Cardiac muscle cell (in vitro differentiated cells and primary cell): ENCODE measurements at places on chromosomes 4 and X. TPM values are rescaled to one million over a fixed set of nuclear protein-coding genes. Genes with fewer than 3 reads are reported as not detected.
A peak's percentile ranks its signal among the peaks of the same experiment; 100 is the strongest.

DNA sequence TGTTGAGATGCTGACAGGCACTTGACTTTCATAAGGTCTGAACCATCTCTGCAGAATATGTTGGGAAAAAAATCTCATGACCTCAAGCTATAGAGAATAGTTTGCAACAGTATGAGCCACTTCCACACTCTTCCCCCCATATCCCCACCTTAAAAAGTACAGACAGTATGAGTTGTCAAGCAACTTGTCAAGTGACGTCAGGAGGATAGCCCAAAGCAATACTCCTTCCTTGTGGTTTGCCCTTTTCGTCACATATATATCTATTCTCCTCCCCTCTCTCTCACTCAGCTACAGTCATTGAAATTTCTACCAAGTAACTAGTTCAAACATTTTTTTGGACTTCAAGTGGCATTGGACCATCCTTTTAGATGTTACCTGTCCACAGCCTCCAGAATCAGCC, 67.7 kb downstream of the MCF2 start:
- H3K27ac ChIP-seq = no peak overlapping the region
- no peaks in the 10 kb centered on the region for H3K4me1 ChIP-seq
- no peak for DNase-seq
- H3K27me3 ChIP-seq = no peaks in the 10 kb centered on the region

- no peak overlapping the region for H3K27ac ChIP-seq
- H3K4me3 ChIP-seq = no peak overlapping the region
- DNase-seq = no peak
These were observed 1.0 kb upstream of the TMEM131L start for GRCh38 chr4:153465140-153465539.

The UGT2A3 gene
- total RNA-seq = not detected in 2 replicates

The PDCL2 gene
- not detected in 2 replicates for total RNA-seq

DNA sequence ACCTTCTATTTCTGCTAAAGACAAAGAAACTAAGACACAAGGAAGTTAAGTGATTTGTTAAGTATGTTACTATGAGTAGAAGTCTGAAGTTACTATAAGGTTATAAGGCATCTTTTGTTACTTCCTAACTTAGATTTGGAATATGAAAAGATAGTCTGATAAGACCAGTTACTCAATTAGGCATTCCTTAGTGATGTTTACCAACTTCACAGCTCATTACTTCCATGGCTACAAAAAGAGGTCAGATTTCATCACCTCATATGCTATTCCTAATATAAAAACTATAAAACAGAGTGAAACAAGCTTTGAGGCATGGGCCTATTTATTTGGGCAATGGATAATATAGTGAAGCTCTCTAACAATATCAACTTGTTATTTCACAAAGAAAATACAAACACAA, 143.1 kb downstream of the TBCK start:
- H3K27ac ChIP-seq = peak overlapping the region; percentile 66
- H3K4me3 ChIP-seq = no peak overlapping the region
- H3K27me3 ChIP-seq = no peaks in the 10 kb centered on the region
- DNase-seq = no peak
- H3K4me1 ChIP-seq = peaks cover 7% of the 10 kb centered on the region

- no peaks in the 10 kb centered on the region for H3K36me3 ChIP-seq
- no peak overlapping the region for H3K4me3 ChIP-seq
- no peak overlapping the region for H3K27ac ChIP-seq
- peaks cover 100% of the 10 kb centered on the region for H3K27me3 ChIP-seq
- peaks cover 22% of the 10 kb centered on the region for H3K4me1 ChIP-seq
These were observed 11.7 kb downstream of the ARX start for GRCh38 chrX:25004040-25004439.

DNA sequence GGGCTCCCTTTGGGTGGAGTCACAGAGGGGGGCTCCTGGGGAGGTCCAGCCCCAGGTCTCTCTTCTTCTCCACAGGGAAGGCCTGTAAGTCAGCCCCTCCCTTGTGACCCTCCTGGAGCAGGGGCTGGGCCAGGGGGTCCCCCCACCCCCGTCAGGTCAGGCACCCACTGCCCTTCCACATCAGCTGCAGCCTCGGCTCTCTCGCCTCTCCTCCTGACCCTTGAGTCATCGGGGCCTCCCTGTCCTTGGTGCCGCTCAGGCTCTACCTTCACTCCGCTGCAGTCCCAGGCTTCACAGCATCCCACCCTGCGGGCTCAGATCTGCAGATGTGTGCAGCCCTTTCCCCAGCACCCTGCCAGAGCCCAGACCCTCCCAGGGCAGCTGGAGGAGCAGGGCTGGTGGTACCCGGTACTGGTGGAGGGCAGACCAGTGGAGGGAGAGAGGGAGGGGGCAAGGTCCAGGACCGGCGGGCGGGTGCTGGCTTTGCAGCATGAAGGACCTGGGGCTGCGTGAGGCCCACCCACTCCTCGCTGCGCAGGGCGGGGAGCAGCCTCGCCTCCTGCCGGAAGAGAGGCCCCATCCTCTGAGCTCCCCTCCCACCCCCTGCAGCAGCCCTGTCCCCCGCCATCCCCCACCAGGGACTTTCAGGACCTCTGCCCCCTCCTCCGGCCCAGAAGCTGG, 117.1 kb downstream of the FAM53A start:
- H3K27ac ChIP-seq = no peak overlapping the region
- no peaks in the 10 kb centered on the region for H3K36me3 ChIP-seq
- DNase-seq = no peak
- peaks cover 8% of the 10 kb centered on the region for H3K4me1 ChIP-seq
- no peak overlapping the region for H3K4me3 ChIP-seq

- H3K36me3 ChIP-seq = no peaks in the 10 kb centered on the region
- H3K4me1 ChIP-seq = no peaks in the 10 kb centered on the region
- DNase-seq = peak; percentile 38
- H3K4me3 ChIP-seq = no peak overlapping the region
These were observed 127.2 kb upstream of the RPS6KA3 start for GRCh38 chrX:20393944-20394343.

The MAGEB17 gene
- total RNA-seq = 0.11 TPM in 1 of 2 replicates, not detected in the other

GRCh38 chr4:148774134-148774533, 331.9 kb upstream of the NR3C2 start:
- H3K27ac ChIP-seq = no peak overlapping the region
- no peak for DNase-seq
- H3K4me3 ChIP-seq = no peak overlapping the region
- no peaks in the 10 kb centered on the region for H3K36me3 ChIP-seq
- no peaks in the 10 kb centered on the region for H3K27me3 ChIP-seq
- H3K4me1 ChIP-seq = no peaks in the 10 kb centered on the region

The CCSER1 gene
- total RNA-seq = 3.3 and 3.6 TPM in 2 replicates

GRCh38 chr4:38673130-38673978, 9.4 kb downstream of the KLF3 start:
- H3K4me3 ChIP-seq = no peak overlapping the region
- peak; percentile 25 for DNase-seq
- H3K27ac ChIP-seq = peak overlapping the region; percentile 58
- H3K4me1 ChIP-seq = peaks cover 48% of the 10 kb centered on the region
- no peaks in the 10 kb centered on the region for H3K27me3 ChIP-seq
- H3K36me3 ChIP-seq = no peaks in the 10 kb centered on the region
